ENCODE measurements at places on chromosomes 11 and 22.

- no peak for DNase-seq
Observed at GRCh38 chr11:45100339-45100738, 46.1 kb upstream of the PRDM11 start.

DNA sequence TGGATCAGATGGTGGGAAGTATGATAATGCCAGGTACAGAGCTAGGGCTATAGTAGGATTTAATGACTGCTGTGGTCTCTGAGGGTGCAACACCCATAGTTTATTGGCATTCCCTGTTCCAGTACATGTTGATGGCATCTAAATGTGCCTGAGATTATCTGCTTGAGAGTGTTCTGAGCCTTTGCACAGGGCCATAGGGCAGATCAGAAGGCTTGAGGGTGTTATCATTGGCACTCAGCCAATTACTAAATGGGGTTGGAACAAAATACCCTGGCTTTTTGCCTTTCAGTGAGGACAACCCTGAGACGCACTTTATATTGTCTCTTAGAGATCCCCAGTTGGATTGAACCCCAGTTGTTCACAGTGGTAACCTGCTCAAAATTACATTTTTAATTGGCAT is 6.7 kb downstream of the SLC5A12 start:
- no peak for DNase-seq

- DNase-seq = no peak
Observed at GRCh38 chr11:64303109-64304031, 2.0 kb upstream of the ESRRA start.

DNA sequence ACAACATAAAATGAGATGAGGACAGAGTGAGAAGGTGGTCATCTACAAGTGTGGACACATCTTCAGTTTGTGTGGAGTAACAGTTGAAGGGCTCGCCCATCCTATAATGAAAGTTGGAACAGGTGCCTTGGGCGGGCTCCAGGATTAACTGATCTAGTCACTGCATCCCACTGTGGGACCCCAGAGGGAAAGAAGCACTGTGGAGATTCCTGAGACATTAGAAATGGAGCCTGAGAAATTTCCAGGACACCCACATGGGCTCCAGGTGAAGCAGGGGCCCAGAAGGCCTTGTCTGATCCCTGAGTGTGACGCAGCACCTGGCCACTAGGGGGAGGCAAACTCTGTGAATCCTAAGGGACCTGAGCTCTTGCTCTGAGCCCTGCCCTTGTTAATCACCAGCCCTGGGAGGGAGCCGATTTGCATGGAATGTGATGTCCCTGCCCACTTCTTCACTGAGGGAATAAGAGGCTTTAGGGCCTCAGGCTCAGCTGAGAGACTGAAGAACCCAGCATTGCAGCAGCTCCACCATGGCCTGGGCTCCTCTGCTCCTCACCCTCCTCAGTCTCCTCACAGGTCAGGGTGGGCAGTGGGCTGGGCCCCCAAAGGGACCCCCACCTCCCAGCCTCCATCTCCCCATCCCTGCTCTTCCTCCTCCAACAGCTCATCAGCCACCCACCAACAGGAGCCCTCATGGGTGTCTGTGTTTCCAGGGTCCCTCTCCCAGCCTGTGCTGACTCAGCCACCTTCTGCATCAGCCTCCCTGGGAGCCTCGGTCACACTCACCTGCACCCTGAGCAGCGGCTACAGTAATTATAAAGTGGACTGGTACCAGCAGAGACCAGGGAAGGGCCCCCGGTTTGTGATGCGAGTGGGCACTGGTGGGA is 98.4 kb downstream of the VPREB1 start:
- DNase-seq = no peak

- no peak for DNase-seq
Observed at GRCh38 chr22:46117206-46118199, 32.8 kb upstream of the PPARA start.

Data from amniotic stem cell (primary cell).